GM04504 (cell line): ENCODE measurements at places on chromosomes 13 and 19.

DNA sequence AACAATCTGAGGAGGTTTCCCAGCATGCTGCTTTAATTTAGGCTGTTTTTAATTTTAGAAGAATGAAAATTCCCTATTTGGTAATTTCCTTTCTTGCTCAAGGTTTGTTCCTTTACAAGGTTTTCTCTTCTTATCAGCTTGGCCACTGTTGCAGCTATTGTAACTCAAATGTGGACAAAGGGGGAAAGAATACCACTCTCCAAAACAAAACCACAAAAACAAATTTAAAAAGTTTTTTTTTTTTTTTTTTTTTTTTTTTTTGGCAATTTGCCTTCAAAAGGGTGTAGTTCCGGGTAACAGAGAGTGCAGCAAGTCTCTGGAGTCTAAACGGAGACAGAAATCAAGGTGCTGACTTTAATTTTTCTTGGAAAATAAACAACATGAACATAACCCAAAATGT lies 306.4 kb upstream of the ARGLU1 start:
- no peak for DNase-seq

- no peak for DNase-seq
These were observed 48.6 kb downstream of the PIN1 start for GRCh38 chr19:9883764-9884163.

GRCh38 chr13:67880916-67881315 lies 650.8 kb upstream of the PCDH9 start:
- DNase-seq = no peak

DNA sequence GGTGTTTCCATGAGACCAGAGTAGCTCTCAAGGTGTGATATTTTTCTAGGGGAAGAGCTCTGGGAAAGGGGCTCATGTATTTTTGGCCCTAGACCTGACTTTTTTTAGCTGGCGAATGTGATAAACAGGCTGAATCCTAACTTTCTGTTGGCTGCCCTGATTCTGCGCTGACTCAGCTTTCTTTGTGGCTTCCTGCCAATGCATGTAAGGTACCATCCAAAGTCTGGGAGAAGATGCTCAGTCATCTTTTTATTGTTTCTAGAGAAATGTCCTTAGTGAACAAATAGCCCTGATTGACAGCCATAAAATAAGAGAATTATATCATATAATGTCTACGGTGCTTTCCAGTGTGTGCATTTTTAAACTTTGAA lies 113.6 kb upstream of the MBNL2 start:
- DNase-seq = no peak

GRCh38 chr13:50284540-50284939 lies 269.3 kb downstream of the KCNRG start:
- DNase-seq = no peak

- DNase-seq = no peak
These were observed 22.8 kb downstream of the PLIN4 start for GRCh38 chr19:4495471-4495870.

DNA sequence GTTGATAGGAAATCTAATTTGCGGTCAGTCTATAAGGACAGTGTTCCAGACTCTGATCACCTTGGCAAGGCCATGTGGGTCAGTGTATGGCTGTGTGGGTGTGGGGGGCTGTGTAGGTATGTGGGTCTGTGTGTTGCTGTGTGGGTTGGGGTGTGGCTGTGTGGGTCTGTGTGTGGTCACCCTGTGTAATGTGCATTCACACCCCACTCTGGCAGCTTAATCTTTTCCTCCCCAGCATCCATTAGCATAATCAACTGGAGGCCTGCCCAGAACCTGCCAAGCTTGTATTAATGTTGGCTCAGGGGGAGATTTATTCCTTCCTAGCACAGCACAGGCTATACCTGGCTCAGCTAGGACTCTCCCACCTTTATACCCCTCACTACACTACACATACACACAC lies 203.2 kb downstream of the TUBA3C start:
- no peak for DNase-seq

DNA sequence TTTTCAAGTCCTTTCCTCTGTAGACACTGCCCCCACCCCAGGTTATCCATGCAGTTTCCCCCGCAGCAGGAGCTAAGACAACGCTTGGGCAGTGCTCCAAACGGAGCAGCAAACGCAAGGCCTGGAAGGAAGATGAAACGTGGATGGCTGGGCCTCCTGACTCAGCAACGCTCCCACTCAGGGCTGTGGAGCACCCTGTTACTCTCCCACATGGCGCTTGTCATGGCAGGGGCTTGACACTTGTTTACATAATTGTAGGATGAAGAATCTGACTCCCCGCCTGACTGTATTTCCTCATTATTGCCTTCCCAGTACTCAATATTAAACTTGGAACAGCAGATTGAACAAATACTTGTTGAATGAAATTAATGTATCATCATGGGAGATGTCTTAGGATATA lies 799 bp upstream of the C1QTNF9B start:
- DNase-seq = peak; percentile 64

GRCh38 chr13:97261254-97262005 lies 39.3 kb downstream of the MBNL2 start:
- no peak for DNase-seq

DNA sequence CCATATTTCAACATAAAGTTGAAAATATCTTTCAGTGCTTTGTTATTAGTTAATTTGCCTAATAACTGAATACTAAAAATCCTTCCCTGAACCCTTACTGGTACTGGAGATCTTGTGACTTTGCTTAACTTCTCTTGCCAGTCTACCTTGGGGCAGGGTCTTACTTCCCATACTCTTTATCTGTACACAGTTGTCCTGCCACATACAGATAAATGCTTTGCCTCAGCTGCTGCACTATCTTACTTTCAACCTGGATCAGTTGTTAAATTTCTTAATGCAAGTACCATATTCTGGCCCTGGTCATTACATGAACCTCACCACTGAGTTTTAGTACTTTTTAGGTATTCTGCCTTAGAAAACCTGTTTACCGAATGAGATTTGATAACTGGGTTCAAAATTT lies 107.6 kb downstream of the PIBF1 start:
- DNase-seq = no peak

DNA sequence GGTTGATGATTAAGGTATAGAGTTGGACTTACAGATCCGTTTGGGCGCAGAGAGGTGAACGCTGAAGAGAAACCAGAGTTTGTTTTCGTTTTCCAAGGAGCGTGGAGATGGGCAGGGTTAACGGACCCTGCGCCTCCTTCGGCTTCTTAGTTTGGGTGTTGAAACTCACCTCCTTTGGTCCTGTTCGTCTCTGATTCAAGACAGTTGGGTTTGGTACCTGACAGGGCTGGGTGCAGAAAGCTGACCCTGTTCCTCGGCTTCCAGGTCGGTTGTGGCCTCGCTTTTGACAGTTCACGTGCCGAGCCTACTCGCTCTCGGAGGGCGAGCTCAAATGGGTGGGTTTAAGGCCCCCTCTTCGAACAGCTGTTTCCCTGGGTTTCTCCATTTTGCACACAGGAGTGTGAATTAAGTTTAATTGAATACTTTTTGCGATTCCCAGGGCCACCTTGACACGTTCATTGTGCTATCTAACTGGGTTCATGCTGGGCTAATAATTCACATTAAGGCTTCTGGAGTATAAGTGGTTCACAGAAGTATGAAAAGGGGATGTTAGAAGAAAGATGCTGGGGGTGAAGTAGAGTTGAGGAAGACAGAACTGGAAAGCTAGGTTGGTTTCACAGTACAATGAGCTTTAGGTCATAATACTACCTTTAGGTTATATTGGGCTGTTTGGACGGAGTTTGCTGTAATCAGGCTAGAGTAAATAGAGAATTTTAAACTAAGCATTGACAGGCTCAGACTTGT lies 638 bp downstream of the USPL1 start:
- DNase-seq = no peak

GRCh38 chr13:47853236-47853635 lies 147.8 kb downstream of the SUCLA2 start:
- peak; percentile 42 for DNase-seq

- no peak for DNase-seq
These were observed 3.0 kb downstream of the STXBP2 start for GRCh38 chr19:7639863-7640348.

GRCh38 chr19:49546825-49547565 lies 19.2 kb downstream of the RCN3 start:
- DNase-seq = peak; percentile 86

DNA sequence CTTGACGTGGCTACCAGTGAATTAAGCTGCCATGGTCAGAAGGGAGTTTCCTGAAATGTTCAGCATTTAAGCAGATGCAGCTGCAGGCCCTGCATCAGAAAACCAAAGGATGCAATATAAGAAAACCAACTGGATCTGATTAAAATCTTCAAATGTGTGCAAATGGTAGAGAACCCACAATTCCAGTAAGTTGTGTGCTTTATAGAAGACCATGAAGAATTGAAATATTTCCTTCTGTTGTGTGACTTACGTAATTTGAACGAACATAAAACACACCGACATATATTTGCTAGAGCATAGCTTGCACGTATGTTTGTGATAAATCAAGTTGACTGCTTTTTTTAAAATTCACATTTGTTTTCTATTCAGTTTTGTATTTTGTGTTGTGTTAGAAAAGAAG lies 191.4 kb downstream of the COL4A1 start:
- no peak for DNase-seq

DNA sequence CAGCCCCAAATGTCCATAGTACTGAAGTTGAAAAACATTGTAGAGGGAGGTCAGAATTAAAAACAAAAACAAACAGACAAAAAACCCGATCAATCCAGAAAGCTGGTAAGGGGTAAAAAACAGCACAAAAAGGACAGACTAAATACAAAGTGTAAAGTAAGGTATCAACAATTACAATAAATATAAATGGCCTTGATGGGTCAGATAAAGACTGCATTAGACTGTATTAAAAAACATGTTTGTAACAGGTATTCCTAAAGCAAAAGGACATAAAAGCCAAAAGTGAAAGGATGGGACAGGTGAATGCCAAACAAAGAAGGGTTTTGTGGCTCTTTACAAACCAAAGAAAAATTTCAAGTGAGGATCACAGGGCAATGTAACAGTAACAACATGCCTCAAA lies 16.3 kb downstream of the ZNF329 start:
- no peak for DNase-seq

GRCh38 chr13:97434397-97435201 lies 630 bp downstream of the RAP2A start:
- no peak for DNase-seq

DNA sequence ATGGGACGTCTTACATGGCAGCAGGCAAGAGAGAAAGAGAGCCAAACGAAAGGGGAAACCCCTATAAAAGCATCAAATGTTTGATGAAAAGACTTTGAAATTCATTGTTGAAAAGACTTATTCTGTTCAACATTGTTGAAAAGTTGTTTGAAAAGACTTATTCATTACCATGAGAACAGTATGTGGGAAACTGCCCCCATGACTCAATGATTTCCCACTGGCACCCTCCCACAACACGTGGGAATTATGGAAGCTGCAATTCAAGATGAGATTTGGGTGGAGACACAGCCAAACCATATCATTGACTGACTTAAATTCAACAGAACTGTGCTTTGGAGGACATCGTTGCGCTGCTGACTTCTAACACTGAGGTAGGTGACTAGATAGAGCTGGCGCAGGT lies 48.0 kb upstream of the RCBTB2 start:
- DNase-seq = no peak

DNA sequence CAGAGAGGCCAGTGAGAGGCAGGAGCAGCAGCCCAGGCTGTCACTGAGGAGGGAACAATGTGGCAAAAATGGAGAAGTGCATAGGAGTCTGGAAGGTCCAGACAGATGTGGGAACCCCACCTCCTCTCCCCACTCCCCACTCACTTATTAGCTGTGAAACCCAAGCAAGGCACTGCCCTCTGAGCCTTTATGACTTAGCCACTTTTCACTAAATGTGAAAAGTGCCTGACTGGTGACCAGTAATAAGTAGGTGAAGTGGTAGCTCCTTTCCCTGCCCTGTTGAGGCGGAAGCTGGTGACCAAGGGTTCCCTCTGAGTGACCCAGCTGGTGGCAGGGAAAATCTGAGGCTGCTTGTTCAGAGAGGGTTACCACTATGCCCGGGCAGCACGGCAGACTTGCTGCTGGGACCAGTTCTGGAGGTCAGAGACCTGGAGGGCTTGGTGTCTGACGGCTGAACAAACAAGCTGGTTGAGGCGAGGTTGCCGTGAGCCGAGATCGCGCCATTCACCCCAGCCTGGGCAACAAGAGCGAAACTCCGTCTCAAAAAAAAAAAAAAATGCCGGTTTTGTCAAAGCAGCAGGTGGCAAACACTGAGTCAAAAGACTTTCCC lies 80.0 kb downstream of the ZNF429 start:
- no peak for DNase-seq

GRCh38 chr13:112771877-112772538 lies 82.2 kb downstream of the ATP11A start:
- DNase-seq = no peak

DNA sequence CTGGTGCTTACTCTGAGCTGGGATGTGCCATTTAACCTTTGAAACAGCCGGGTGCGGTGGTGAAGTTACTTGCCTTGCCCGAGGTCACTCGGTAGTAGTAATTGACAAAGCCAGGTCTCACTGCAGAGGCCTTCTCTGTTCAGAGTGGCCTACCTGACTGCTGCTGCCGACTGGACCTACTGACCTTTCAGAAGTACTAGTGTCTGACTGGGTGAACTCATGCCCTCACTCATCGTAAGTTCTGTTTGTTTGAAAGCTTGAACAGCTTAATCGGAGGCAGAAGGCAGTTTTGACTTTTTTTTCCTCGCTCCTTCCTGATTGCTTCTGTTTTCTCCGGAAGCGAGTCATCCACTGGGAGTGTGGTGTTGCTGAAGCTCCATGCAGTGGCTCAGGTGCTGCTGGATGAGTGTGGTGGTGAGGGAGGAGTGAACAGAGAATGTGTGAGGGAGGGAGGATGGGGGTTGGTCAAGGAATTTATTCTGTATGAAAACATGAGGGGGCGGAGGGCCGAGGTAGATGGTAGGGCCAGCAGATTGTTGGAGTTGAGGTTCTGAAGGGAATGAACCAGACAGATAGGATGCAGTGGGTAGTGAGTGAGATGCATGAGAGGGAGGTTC lies 2.7 kb downstream of the SPINT2 start:
- no peak for DNase-seq

GRCh38 chr13:106129993-106130392 lies 405.5 kb downstream of the EFNB2 start:
- no peak for DNase-seq

GRCh38 chr19:38173291-38174041 lies 50.6 kb downstream of the DPF1 start:
- peak; percentile 18 for DNase-seq

DNA sequence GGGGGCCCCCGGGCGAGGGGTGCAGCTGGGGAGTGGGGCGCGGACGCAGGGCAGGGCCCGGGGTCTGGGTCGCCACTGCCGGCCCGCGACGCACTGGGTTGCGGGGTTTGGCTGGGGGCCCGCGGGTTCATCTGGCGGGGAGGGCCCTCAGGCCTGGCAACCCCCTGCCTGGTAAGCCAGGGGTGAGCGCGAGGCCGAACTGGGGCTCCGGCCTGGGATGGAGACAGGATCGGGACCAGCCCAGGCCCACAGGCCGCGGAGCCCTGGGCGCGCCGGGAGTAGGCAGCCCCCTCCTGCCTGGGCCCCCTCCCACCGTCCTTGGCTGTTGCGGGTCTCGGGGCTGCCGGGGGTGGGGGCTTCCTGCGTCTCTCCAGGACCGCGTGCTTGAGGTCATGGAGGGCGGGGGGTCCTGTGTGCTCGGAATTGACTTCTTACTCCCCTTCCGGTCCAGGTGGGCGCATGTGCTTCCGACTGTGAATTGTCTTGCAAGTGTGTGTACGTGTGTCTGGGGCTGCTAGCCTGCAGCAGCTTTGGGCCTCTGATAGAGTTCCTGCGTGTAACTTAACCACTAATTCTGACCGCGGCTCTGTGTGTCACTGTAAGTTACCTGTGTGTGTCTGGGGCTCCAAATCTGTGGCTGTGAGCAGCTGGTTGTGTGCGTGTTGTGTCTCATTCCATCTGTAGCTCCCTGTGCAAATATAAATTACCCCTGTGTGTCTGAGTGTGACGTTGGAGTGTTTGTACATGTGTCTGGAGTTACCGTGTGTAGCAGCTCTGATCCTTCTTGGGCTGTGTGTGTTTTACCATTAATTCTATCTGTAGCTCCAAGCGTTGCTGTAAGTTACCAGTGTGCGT lies 751 bp downstream of the GRAMD1A start:
- no peak for DNase-seq
